ENCODE measurements at places on chromosomes 2 and 18.

- no peak for DNase-seq
Observed at GRCh38 chr2:147703171-147703570, 141.7 kb upstream of the ACVR2A start.

DNA sequence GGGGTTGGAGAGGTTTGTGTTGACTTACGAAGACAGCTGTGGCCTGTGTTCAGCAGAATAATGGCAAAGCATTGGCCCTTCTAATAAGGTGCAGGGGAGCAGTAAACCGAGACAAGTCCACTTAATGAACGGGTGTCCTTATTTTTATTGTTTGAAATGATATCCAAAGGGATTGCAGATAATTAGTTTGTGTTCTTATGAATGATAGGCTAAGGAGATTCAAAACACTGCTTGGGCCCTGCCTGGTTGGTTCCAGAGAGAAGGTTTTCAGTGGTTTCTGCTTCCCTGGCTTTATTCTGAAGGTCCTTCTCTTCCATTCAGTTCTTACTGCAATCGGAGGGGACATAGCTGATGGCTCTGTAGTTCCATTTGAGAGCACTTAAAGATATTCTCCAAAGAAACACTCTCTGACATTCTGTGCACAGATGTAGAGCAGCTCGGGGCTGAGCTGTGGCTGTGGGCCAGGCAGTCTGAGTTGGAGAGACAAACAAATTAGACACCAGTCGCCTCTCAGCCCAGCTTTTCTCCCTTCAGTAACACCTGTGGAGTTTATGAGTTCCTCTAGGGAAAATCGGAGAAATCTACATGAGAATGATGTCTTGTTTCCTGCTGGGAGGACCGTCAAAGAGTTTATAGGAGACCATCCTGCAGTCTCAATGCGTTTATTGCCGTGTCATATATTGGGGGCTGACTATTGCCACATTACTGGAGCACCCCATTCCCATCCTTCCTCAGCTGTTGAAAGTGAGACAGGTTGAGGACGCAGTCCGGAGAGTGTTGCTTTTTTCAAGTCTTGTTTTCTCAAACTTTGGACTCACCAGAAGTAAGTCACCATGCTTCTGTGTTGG lies 6.5 kb downstream of the GREB1 start:
- DNase-seq: no peak

- DNase-seq: no peak
Observed at GRCh38 chr2:27353762-27354596, 2.6 kb downstream of the GTF3C2 start.

DNA sequence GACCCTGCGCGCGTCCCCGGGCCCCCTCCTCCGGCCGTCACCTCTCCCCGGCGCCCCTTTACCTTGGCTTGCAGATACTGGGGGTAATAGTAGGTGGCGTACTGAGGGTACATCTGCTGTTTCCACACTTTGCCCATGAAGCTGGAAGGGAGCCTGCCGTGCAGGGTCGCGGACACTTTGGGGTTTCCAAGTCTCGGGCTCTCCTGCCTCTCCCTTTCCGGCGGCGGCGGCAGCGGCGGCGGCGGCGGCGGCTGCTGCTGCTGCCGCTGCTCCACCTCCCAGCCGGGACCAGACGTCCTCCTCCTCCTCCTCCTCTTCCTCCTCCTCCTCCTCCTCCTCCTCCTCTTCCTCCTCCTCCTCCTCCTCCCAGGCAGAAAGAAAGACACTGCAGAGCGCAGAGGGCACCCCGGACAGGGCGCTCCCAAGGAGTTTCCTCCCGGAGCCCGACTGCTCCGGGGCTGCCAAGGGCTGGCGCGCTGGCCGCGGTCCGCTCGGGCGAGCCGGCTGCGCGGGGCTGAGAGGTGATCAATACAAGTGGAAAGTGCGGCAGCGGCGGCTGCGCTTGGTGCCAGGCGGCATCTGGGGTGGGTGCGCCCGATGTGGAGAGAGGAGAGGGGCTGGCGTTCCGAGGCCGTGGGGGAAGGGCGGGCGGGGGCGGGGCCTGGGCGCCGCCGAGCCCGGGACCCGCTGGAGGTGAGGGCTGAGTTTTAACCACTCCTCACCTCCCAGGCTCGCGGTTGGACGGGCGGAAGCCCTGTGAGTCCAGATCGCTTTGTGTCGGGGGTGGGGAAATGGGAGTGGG lies at the start of gene RBMS1:
RBMS1 (minus strand) TSS at position 581 of the 802 bp plus-strand sequence; CDS start at position 137, 444 bp downstream.
- DNase-seq: peak; percentile 74

DNA sequence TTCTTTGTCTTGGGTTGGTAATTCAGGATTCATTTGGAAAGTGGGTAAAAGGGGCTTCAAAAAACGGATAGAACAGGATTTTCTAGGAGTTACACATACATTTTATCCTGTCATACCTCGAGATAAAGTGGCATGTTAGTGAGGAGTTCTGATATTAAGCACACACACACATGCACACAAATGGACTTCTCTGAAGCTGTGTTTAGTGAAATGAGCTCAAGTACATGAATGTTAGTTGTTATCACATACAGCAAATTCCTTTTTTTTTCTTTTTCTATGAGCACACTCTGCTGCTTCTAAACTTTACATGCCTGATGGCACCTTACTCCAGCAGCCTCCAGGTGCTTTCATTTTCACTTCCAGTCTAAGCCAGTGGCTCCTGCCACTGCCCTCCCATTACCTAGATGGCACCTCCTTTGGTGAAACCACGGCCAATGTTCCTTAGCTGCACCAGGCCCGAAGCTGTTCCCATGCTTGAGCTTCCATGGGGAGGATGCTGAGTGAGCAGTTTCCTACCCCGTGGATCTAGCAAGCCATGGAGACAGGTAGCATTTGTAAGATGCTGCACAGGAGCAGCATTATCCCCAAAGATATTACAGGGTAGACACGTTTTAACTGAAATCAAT lies 49.7 kb downstream of the STAT1 start:
- DNase-seq: no peak

DNA sequence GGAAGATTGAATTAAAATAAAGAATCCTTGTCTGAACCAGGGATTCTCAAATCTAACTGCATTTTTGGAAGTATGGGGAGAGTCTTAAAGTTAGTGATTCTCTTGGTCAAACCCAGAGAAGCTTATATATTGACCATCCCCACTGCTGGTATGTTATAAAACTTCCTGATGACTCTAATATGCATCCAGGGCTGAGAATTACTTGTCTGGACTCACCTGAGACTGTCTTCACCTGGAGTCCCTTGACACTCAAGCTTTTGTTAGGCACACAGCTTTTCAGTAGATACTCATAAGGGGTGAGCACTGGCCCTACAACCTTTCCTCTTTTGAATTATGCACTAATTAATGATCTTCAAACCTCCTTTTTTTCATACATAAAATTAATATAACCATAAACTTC lies 149.6 kb upstream of the GULP1 start:
- no peak for DNase-seq
